Stimulated activated CD4-positive, alpha-beta T cell treated with anti-CD3 and anti-CD28 coated beads, Interleukin-2, amount 100 ng/mL, for 48 hours (primary cell): ENCODE measurements at places on chromosomes 1 and 21.
A peak's percentile ranks its signal among the peaks of the same experiment; 100 is the strongest.

- no peak for DNase-seq
These were observed 59.3 kb upstream of the ID3 start for GRCh38 chr1:23618586-23619083.

- no peak for DNase-seq
These were observed 136.7 kb upstream of the HOOK1 start for GRCh38 chr1:59678040-59678439.

DNA sequence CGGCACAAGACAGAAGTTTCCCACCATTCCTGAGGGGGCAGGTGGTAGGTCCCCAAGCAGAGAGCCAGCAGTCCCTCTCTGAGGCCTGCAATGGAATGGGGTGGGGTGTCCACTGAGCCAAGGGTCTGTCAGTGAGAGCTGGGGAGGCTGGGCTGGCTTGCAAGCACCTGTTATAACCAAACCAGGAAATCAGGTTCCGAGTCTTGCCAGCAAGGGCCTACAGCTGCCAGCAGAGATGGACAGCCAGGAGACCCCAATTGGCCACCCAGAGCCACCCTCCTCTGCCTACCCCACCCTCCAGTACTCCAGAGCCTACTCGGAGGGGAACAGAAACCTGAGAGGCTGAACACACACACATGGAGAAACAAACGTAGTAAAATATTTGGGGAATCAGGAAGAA, 32.2 kb downstream of the PSEN2 start:
- no peak for DNase-seq

DNA sequence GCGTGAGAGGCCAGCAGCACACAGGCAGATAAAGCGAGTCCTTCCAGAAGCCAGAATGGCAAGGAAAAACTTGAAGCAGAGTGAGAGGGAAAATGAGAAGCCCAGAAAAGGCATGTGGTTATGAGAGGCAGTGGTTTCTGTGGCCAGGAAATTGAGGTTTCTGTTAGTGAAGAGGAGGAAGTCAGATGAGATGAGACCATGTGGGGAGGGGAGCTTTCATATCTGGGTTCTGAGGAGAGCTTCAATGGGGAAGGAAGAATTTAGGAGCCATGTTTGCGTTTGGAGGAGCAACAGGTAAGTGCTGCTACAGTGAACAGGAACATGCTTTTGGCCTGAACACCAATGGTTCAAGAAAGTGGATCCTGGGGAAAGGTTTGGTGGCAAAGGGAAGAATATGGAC, 6.1 kb upstream of the CD1A start:
- DNase-seq: peak; percentile 6

DNA sequence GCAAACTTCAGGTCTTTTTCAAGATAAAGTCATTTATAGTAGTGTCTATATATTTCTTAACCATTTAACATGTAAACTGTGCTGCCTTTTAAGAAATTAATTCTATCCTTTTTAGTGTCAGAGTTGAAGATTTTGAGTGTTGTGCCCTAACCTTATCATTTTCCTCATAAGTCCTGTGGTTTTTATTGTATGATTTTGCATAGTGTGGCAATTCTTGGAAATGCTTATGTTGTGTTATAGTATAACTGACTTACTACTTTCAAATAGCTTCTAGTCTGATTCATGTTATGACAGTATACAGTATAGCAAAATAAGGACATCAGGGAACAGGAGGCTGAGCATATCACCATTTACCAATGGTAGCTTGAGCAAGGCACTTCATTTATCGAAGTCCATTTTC, 99.1 kb downstream of the PTBP2 start:
- no peak for DNase-seq

DNA sequence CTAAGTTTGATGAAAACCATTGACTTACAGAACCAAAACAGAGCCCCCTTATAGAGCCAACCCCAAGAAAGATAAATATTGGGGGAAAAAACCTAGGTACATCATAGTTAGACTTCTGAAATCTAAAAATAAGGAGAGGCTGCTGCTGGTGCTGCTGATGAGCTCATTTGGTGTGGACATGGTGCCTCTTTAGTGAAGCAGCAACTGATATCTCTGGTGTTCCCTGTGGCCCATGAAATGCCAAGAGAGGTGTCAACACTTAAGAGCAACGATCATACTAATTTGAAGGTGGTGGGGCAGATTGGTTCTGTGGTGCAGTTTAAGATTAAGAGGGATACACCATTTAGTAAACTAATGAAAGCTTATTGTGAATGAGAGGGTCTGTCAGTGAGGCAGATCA, 35.9 kb downstream of the ST3GAL3 start:
- DNase-seq: no peak

GRCh38 chr1:15141935-15142539, 11.5 kb upstream of the TMEM51 start:
- no peak for DNase-seq

DNA sequence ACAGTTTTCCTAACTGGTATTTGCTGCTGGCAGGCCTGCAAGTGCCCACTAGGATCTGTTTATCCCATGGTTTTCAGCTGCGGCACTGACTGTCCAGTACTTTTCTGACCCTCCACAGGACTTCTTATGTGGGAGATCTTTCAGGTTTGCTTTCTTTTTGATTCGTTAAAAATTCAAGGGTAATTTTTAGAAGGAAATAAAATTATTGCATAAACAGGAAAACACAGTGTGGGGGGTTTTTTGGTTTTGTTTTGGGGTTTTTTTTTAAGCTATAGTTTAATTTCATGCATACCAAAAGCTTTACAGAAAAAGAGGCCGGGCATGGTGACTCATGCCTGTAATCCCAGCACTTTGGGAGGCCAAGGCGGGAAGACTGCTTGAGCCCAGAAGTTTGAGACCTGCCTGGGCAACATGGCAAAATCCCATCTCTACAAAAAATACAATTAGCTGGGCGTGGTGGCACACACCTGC, 3.6 kb downstream of the NIBAN1 start:
- no peak for DNase-seq

GRCh38 chr1:20871419-20871818, 84.3 kb upstream of the HP1BP3 start:
- DNase-seq: no peak

- no peak for DNase-seq
These were observed 39.8 kb upstream of the CD34 start for GRCh38 chr1:207950750-207951149.

- DNase-seq: no peak
These were observed 24.6 kb upstream of the LYPLAL1 start for GRCh38 chr1:219149009-219149577.

DNA sequence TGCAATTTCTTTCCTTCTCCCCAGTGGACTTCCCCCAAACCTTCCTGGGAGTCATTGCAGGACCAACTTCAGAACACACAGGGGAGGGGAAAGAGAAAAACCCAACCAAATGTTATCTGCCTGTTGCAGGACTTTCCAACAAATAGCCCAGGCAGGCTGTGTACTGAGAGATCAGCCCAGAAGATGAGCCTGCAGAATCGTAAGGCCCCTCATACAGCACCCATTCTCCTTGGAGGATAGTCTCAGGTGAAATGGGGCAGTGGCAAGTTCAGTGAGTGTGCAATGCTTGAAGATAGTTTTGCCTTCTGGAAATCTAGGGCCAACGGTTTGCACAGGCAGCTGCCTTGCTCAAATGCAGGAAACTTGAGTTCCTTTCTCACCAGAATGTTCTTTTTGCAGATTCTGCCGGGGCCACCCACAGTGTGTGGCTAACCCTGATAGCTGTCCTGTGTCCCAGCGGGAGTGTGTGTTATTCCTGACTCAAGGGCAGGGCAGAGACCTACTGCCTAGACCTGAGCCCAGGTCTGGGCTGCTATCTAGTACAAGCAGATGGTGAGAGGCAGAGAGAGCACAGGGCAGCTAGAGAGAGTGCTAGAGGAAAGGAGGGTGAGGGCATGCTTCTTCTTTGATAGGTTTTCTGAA, 48.8 kb downstream of the GADD45A start:
- no peak for DNase-seq

GRCh38 chr1:212987702-212988322, 27.9 kb downstream of the ANGEL2 start:
- DNase-seq: no peak

- no peak for DNase-seq
These were observed 22.2 kb downstream of the OPTC start for GRCh38 chr1:203516184-203516583.

DNA sequence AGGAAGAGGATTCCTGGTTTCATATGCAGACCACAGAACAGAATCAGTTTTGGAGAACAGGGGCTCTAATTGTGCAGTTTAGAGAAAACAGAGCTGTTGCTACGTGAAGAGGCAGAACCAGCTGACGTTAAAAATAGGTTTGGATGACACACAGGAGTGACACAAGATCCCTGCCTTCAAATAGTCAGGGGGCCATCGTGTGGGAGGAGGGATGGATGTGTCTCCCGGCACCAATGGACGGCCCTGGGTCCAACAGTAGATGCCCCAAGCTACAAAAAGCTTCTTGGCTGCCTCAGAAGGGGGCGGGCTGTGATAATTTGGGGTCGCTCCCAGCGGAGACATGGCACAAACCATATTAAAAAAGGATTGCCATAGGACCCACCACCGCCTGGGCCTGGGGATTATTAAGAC, 87.8 kb downstream of the MRPL37 start:
- DNase-seq: no peak

GRCh38 chr1:107422901-107423300, 282.1 kb downstream of the NTNG1 start:
- DNase-seq: no peak

DNA sequence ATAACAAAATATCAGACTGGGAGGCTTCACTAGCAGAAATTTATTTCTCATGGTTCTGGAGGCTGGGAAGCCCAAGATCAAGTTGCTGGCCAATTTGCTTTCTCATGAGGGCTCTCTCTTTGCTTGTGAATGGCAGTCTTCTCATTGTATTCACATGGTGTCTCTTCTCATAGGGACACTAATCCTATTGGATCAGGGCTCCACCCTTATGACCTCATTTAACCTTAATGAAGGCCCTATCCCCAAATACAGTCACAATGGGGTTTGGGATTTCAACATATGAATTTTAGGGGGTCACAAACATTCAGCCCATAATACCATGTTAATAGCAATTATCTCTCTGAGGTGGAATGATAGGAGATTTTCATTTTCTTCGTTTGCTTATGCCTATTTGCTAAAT, 25.3 kb downstream of the TCEA3 start:
- DNase-seq: no peak

- no peak for DNase-seq
These were observed 71.0 kb upstream of the WDR26 start for GRCh38 chr1:224505454-224506093.

DNA sequence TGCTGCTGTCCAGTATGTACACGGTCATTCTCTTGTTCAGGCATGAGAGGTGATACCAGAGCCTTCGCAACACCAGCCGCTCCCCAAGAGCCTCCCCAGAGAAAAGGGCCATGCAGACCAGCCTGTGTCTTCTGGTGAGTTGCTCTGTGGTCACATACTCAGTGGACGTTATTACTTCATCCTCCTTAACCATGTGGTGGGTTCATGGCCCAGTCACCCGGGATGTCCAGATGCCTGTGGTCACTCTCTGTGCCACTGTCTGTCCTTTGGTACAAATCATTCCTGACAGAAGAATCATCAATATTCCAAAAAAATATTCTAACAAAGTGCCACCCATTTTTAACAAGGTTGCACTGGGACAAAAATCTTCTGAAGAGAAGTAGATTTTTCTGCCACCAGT, 8.8 kb upstream of the ZNF124 start:
- no peak for DNase-seq

DNA sequence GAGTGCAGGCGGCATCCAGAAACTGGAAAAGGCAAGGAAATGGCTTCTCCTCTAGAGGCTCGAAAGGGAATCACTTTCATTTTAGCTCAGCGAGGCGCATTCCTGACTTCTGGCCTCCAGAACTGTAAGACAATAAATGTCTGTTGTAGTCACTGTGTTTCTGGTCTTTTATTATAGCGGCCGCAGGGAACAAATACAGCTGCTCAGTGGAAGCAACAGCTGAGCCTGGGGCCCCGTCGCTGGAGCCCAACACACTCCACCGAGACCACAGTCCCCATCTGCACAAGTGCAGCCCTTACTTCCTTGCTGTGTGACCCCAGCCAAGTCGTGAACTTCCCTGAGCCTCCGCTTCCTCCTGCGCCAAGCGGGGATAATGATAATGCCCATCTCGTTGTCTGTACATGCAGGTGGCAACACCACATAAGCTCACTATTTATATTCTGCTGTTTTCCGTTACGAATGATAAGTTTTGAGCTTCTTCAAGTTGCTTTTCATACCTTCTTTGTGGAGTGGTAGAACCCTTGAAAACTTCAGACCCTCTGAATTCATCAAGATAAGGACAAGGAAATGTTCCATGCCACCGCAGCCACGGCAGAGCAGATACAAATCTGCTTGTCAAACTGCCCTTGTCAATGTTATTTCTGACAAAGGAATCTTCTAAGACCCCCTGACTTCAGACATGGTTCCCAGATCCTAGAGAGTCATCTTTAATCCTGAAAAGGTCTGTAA, 3.2 kb upstream of the LAPTM5 start:
- DNase-seq: no peak

DNA sequence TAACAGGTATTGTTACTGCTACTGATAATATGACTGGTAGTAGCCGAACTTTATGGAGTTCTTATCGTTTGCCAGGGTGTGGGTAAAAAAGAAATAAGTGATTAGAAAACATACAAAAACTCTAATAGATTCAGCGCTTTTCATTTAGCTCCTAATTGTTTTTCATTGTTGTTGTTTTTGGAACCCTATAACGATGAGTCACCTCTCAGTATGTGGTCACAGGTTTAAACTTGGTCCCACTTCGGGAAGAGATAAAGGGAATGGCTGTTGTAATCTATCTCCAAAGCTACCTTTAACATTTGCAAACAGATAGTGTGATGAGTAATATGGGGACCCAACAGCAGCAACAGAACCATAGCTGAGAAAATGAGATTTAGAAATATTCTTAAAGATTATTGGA, 62.7 kb upstream of the BCL10 start:
- DNase-seq: no peak

DNA sequence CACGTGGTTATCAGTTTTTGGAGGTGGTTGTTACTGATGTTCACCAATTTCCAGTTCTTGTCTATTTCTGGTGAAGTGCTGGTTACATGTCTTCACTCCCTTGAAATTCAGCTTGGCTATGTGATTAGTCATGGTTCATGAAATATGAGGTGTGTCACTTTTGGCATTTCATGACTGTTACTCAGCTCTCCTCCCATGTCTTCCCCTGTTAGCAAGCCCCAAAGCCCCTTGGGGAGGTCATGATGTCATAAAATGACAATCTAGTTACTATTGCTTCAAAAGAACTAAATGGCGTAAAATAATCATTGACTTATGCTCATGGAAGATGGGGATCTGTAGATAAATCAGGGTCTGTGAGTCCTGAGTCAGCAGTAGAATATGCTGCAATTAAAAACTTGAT, 425.1 kb downstream of the SETD4 start:
- no peak for DNase-seq

DNA sequence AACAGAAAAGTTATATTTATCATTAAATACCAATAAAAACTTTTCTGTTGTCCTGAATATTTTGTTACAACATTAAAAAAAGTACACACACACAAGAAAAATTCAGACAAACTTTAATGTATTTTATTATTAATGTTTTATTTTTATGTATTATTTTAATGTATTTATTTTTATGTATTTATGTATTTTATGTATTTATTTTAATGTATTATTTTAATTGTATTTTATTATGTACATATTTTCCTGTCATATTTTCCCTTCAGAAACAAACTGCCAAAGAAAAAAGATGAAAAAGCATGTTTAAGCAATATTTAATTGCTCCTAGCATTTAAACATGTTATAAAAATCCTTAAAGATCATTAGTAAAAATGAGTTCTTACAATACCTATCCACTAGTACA, 222.1 kb downstream of the RERE start:
- no peak for DNase-seq
